Inflammatory macrophage treated with lipopolysaccharide for 4 hours (primary cell): ENCODE measurements at places on chromosomes 1 and 21.

DNA sequence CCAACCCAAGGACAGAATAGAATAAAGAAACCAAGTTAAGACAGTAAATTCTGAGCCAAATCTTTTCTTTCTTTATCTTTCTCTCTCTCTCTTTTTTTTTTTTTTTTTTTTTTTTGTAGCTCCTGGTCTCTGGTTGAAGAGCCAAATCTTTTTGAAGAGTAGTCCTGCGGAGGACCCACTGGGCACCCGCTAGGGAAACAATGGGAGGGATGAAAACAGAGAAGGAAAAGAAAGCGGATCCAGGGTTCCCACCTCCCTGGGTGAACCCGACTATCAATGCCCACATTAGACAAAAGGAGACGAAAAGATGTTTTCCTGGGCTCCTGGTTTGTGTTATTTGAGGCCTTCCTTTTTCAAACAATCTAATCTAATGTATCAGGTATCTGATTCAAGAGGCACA is 49.8 kb upstream of the FBXO28 start:
- DNase-seq, result no peak

DNA sequence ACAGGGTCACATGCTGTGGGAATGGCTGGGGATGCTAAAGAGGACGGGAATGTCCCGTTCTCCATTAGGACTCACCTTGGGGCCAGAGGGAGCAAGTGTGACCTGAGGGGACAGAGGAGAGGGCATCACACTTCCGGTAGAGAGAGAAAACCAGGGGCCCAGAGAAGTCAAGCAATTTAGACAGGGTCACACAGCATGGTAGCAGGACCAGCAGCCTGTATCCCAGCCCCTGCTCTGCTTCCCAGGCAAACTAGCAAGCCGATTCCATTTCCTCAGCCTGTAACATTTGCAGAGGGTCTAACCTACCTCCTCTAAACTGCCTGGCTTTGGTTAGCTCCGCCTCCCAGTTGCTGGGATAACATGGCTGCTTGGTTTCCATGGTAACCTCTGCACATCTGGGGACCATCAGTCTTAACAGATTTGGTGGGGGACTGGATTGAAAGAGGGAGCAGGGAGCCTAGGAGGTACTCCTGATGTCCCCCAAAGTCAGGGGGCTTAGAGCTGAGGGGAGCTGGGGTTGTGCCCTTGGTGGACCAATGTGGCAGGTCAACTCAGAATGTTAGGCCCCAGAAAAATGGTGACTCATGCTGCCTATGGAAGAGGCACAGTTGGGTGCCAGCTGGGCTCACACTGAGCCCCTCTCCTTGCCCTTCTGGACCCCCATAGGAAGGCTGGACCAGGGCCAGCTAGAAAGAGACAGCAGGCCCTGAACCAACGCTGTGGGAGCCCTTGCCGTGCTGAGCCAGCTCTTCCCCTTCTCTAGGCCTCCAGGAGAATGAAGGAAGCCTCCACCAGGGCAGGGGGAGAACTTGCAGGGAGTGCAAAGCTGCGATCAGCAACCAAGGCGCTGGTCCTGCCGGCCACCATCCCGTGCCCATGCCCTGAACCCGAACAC is 9.5 kb downstream of the COL16A1 start:
- no peak for DNase-seq

- DNase-seq, result peak; percentile 86
These were observed 809 bp downstream of the SYT11 start for GRCh38 chr1:155859881-155860871.

DNA sequence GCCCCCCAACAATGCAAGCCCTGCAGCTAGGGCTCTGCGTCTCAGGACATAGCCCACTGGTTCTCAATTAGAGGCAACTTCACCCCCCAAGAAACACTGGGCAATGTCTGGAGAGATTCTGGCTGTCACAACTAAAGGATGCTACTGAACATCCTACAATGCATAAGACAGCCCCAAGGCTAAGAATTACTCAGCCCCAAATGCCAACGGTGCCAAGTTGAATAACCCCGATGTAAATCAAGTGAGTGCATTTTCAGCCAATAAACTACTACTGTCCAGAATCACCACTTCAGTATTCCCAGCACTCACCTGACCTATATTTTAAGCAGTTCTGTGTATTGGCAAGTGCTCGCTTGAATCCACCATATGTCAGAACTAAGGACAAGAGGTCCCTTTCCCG is 6.9 kb downstream of the RIPK4 start:
- no peak for DNase-seq

DNA sequence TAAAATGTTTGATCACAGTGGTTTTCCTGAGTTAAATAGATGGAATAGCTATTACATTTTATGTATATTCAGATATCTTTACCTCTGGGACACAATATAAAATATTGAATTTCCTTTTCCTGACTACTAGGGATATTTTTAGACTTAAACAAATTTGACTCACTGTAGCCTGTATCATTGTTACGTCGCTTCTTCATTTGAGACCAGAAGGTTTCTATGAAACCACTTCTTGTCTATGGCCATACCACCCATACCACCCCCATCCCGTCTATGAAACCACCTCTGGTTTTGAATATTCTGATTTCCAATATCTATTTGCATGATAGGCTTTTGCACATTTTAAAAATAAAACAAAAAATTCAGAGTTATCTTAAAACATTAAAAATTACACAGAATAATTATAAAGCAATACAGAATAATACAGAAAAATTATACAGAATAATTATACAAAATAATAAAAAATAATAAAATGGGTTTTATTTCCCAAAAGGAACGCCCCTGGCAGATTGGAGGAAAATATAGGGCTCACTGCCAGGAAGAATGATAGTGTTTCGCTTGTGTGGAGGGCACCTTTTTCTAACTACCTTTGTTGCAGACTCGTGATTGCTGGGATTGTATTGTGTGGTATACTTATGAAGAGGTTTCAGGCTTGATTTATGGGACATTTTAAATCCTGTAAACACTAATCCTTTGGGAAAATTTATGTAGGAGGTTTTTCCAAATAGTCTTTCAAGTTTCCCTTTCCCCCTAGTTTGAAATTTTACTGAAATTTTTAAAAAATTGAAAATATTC is 4.7 kb downstream of the SPEN start:
- DNase-seq, result peak; percentile 57
